ENCODE measurements at places on chromosomes 4 and X. TPM values are rescaled to one million over a fixed set of nuclear protein-coding genes. Genes with fewer than 3 reads are reported as not detected.
A peak's percentile ranks its signal among the peaks of the same experiment; 100 is the strongest.

DNA sequence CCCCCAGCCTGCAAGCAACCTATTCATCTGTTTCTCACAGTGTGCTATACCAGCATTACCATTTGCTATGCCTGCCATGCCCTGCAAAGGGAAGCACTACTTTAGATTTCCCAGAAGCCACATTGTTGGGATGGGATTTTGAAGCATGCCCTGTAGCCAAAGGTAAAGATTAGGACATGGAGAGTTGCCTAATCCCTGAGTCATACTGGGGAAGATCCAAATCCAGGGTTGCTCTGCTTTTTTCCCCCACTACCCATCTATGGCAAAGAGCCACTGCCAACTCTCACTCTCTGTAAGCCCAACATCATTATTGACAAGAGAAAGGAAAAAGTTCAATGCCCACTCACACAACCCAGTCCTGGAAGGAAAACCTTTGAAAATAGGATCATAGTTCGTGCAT, 36.7 kb upstream of the TMEM164 start:
- peak; percentile 24 for DNase-seq

DNA sequence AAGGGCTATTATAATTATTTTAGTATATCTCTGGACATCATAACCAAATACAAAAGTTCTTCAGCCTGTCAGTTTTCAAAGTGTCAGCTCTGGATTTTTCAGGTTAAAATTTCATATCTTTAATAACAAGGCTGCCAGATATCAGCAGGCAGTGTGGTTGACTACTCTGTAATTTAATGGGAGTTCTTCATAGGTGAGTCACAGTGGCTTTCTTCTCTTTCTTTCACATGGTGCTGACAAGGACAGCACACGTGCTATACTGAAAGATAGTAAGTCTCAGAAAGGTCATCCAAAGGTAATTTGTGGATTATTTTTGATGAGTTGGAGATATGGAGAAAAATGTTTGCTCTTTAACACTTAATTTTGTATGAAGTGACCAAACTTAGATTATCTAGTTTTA, 43.2 kb downstream of the GALNT7 start:
- DNase-seq: peak; percentile 89

DNA sequence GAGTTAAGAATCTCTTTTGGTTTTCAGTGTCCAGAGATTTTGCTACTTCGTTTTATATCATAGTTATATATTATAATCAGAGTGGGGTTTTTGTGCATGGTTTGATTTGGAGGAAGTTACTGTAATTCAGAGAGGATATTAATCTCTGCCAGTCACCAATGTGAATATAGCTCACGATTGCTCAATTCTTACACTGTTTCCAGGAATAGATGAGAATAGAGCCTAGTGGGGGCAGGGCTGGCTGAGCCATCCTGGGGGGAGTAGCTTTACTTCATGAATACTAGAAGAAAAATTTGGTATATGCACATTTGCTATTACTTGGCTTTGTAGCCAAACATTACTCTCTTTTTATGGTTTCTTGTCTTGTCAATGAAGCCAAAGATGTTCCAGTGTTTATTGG, 60.9 kb upstream of the TRPC3 start:
- peak; percentile 71 for DNase-seq

DNA sequence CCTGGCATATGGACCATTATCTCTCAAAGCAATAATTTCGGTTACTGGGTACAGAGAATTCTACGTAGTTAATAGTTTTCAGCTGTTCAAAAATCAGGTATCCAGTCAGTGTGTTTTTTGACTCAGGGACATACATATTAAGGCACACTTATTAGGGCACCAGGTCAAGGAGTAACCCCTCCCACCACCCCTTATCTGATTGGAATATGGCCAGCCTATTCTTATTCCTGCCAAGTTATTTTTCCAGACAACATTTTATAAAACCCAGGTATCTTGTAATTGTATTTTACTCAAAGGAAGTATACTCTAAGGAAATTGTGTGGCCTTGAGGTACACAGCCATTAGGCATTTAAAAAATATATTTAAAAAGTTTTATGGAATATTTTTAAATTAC, 4.3 kb downstream of the ZFX start:
- no peak for DNase-seq

DNA sequence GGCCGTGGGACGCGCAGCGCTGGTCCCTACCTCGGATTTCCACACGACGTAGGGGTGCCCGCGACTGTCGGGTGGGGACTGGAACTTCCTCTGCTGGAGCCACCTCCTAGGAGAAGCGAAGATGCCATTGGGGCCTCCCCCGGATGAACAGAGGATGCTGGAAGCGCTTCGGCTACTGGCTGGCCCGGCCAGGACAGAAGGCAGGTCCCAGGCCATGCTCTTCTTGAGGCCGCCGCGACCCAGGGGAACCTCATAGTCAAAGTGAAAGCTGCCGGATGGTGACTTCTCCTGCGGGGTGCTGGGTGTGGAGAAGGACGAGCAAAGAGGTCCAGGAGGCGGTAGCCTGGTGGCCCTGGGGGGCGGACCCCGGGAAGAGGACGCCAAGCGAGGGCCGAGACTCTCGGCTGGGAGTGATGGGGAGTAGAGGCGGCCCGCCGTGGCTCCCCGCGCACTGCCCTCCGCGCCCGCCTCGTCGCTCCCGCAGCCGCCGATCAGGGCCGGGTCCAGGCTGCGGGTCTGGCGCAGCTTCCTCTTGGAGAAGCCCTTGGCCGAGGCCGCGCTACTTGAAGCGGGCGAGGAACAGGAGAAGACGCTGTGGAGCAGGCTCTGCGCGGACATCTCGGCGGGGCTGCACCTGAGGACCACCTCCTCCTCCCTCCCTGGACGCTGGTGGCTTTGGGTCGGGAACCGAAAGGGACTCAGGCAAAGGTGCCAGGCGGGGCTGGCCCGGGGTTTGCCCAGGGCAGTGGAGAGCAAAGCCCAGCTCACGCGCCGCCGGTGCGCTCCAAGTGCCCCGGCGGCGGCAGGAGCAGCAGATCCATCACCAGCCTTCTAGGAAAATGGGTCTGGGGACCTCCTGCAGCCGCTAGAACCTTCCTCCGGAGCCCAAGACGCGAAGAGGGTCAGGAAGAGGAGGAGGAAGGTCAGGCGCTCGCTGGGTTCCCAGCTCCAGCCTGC, 1.2 kb downstream of the ARHGAP6 start:
- no peak for DNase-seq

- DNase-seq: no peak
Observed at GRCh38 chr4:7821245-7822136, 118.2 kb downstream of the AFAP1 start.

The PAK3 gene
- total RNA-seq: 1.3 TPM

GRCh38 chr4:185867770-185868169, 55.8 kb upstream of the SORBS2 start:
- DNase-seq: no peak

DNA sequence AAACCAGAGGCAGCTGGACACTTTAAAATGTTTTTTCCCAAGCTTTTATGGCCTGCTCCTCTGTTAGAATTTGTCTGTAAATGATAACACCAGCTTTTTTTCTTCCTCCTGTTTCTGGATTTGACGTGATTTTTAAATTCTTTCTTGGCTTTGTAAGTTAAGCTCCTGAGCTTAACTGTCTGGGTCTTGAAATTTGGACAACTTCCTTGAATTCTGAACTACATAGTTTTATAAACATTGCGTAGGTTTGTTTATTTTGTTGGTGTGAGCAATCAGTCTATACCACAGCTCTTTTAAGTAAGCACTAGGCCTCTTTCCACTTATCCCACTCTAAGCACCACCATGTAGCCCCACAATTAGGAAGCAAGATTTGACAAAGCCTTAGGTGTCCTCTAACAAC, 144.4 kb upstream of the GUCY1A1 start:
- peak; percentile 65 for DNase-seq

The MAGEA9B gene
- total RNA-seq: not detected

The FRAS1 gene
- total RNA-seq: 1.8 TPM

GRCh38 chr4:4735136-4735750, 124.2 kb upstream of the MSX1 start:
- no peak for DNase-seq

The MSANTD1 gene
- 0.50 TPM for total RNA-seq

Measured in fibroblast of lung (primary cell).